Stimulated activated CD4-positive, alpha-beta T cell treated with anti-CD3 and anti-CD28 coated beads, Interleukin-1b, Interleukin-23, amount 100 ng/mL, for 48 hours (primary cell): ENCODE measurements at places on chromosomes 6 and 20.

DNA sequence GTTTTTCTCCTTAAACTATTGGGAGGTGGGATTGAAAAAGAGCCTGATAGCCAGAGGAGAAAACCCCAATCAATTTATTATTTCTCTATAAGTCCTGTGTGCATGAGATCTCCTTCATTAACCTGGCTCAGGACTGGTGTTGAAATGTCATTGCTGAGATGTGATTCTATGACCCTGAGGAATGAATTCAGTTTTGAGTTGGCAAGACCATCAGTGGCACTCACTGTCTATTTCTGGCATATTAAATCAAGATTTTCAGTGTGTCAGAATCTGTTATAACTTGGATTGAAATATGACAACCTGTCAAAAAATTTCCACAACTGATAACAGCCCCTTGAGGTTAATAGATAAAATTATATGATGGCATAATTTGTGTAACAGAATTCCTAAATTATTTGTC, 431.1 kb downstream of the TFAP2B start:
- no peak for DNase-seq

DNA sequence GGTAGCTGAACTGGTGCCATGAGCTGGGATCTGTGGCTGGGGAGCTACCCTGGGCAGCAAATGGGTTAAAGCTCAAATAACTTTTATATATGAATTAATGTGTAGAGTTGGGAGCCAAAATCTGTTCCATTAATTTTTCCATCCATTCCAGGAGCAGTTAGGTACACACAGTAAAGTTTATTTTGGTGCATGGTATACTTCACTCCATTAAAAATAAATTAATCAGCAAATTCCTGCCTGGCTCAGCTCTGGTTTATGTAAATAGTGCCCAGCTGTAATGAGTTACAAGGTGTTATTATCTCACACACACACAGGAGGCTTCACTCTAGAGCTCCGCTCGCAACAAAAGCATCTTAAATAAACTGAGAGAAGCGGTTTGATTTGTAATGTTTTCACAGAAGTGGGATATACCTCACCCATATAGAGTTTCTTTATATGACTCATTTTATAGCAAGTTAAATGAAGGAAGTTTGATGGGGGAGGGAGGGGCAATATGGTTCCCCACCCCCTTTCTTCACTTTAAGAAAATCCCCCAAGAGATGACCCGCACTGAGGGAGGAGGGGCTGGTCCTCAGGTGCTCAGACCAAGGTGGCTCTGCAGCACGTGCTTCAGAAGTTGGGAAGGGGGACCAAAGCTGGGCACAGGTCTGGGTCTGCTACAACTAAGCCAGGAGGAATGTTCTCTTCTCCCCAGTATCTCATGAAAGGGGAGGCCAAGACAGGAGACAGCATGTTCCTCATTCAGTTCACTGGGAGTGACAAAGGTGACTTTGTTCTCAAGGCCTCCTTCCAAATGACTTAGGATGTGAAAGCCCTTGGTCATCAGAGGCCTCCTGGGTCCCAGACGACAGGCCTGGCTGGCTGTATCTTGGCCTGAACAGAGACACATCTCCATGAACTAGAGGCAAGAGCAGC, 10.5 kb upstream of the FAM83C start:
- DNase-seq = no peak

DNA sequence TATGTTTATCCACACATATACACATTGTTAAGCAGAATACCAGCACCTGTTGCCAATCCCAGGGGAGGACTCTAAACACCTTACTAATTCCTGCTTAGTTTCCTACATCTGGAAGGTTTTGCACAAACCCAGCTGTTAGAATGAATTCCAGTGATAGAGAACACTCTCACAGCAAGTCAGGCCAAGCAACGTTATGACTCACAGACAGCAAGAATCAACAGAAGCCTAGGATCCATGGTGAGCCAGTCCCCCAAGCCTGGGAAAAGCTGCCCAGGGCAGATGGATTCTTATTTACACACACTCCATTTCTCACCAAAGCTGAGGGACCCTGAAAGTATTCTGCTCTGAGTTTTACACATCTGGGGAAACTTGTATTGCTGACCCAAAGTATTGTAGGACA, 291.7 kb downstream of the SLC35F1 start:
- DNase-seq = no peak

DNA sequence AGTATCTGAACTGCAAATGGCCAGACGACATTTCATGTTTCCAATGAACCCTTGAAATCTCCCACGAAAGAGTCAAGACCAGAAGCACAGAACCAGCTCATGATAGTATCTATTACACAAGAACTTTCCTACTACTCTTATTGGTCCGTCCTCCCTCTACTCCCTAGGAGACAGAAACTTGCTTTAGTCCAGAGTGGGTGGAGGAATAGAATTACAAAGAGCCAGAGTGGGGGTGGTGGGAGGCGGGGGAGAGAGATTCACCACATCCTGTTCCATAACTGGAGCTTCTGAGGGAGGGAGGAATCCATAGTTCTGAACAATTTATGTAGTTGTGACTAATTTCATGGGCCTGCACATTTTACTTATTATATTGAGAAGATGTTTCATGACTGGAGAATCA, 18.5 kb upstream of the WFDC10A start:
- peak; percentile 64 for DNase-seq

DNA sequence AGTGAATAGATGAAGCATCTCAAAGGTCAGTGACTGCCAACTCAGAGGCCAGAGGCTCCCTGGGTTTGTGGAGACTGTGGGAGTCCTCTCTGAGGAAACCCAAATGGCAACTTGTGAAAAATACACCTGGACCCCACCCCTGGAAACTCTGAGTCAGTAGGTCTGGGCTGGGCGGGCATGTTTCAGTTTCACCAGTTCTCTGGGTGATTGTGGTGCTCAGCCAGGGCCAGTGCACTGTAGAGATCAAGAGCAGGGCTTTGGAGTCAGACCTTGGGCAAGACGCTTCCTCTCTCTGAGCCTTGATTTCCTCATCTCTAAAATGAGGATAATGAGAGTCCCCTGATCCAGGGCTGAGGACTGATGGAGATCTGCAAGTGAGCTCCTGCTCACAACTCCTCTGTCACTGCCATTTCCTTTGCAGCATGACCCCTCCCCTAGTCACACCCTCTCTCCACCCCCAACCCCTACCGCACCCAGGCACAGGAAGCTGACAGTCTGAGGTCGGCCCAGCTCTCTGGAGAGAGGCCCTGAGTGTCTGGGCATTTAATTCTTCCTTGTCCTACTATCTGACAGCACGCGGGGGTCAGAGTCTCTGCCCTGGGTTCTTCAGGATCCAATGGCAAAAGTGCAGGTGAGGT, 5.1 kb downstream of the DEF6 start:
- peak; percentile 91 for DNase-seq

GRCh38 chr20:40952136-40952535, 76.5 kb upstream of the TOP1 start:
- DNase-seq = no peak

- no peak for DNase-seq
Measured at GRCh38 chr6:74134327-74134726, 438.3 kb downstream of the CD109 start.

DNA sequence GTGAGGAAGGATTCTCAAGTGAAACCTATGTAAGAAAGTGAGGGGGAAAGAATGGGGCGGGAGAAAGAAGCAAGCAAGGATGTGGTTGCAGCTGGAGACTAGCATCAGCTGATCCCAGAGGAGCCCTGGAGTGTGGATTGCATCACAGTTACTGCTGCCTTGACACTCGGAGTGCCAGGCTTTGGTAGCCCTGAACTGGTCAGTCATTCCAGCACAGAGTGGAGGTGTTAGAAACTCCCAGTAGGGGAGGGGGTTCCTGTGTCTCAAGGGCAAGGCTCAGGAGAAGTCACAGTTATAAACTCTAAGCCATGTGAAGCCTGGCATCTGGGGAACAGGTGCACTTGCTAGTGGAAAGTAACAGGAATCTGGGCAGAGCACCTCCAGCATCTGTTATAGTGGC, 23.5 kb downstream of the SNAP25 start:
- no peak for DNase-seq

DNA sequence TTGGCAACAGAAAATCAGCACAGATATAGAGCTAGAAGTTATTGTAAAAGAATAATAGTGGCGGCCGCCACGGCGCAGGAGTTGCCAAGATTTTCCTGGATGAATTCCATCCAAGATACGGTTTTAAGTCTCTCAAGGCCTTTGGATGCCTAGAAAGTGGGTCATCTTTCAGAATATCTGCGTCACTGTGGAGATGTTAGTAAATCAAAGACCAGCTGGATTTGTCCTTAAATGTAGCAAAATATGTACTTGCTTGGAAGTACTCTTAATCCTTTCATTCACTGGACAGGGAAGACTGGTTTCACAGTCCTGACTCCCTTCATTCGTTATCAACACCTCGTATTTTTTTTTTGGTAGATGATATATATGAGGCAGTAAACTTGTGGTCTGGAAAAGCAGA, 83.0 kb downstream of the SLC22A3 start:
- no peak for DNase-seq

DNA sequence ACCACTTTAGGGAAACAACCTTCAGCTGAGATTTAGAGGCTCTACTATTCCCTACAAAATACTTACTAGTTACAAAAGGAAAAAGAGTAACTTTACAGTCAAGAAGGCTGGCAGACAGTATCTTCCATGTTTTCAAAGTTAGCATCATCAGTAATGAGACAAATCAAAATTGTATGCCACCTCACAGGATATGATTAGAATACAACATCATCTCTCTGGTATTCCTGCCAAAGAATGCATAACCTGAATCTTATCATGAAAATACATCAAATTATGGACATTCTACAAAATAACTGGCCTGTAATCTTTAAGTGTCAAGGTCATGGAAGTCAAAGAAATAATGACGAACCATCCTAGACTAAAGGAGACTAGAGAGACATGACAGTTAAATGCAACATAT, 38.4 kb downstream of the CDK5RAP1 start:
- DNase-seq = no peak

GRCh38 chr20:57435105-57435497, 43.9 kb downstream of the RBM38 start:
- no peak for DNase-seq

DNA sequence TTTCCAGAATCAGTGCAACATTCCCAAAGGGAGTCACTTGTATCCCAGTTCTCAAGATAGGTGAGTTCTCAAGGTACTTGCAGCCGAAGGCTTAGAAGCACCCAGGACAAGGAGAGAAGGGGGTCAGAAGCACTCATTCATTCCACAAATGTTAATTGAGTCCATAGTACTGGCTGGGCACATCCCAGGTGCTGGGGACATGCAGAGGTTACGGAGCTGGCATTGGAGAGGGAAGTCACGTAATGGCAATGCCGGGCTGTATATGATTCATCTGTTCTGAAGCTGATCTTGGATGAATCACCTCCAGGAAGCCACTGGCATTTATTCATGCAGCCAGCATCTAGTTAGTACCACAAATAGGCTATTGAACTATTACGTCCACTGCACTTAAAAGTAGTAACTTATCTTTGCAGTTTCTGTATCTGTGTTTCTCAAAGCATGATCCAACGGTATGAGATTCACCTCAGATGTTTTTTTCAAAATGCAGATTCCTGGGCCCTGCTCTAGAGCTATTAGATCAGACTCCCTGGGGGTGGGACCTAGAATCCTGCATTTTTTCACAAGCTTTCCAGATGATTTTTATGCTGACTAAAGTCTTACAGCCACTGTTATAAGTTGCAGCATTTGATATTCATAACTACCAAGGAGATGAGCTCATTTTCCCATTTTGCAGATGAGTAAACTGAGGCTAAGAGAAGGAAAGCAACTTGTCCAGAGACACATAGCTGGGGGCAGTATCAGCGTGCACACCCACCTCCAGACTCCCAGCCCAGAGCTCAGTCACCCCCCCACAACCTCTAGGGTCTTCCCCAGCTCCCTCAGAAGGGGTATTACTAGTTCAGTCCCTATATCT, 44.1 kb upstream of the ID1 start:
- no peak for DNase-seq

DNA sequence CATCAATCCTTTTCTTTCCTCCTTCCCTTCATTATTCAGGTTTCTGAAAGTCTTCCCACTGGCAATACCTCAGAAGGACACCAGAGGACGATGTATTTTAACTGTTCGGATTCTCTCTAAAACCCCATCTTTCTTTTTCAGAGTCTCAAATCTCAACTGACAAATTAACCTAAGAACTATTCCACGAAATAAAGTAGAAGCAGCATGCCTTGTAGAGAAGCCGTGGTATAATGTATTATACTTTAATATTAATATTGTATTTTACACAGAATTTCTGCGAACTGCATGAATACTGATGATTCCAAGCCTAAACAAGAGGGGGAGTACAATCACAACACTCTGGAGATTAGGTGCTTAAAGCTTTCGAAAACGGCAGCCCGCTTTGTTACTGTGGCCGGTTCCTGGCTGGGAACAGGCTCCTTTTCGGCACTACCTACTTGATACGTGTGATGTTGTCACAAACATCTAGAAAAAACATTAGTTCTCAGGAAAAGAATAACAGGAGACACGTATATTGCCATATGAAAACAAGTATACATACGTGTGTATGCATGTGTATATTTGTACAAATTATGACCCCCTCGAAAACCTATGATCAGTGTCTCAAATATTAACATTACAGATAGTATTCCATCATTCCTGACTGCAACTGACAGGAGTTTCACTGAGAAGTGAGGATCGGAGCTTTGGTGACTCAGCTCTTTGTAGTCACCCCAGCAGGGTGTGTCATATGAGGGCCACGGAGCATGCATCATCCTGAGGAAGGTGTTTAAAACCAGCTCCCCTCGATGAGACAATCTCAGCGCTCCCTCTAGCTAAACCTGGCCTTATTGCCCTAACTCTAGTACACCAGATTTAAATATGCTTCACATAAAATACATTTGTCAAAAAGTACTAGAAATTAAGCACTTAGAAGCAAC, 319.7 kb upstream of the TCF21 start:
- DNase-seq = peak; percentile 31

- no peak for DNase-seq
Measured at GRCh38 chr6:72952808-72953630, 272.3 kb downstream of the KHDC1L start.

- no peak for DNase-seq
Measured at GRCh38 chr6:113181164-113181563, 676.0 kb upstream of the MARCKS start.

- no peak for DNase-seq
Measured at GRCh38 chr6:40244699-40245098, 310.4 kb upstream of the MOCS1 start.

DNA sequence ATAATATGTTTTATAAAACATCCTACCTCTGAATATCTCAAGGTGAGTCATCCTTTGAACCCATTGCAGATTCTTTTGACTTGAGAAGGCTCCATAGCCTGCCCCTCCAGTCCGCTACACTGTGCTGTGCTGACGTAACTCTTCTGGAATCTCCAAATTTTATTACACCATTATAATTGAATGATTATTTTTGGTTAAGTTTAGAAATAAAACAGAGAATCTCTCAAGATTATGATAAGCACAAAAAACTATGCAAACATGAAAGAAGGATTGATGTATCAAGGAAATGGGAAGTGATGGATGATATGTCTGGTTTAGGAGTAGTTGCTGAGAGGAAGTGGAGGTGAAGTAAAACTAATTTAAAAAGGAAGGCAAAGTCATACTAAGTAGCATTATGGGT, 1021.3 kb downstream of the HACE1 start:
- no peak for DNase-seq

- no peak for DNase-seq
Measured at GRCh38 chr6:35668744-35669450, 19.8 kb downstream of the FKBP5 start.
